ENCODE measurements at places on chromosomes 6 and 20.

- H3K4me3 ChIP-seq, result no peak overlapping the region
- H3K27me3 ChIP-seq, result no peaks in the 10 kb centered on the region
- peaks cover 2% of the 10 kb centered on the region for H3K36me3 ChIP-seq
Measured at GRCh38 chr20:9390441-9390840, 123.9 kb upstream of the LAMP5 start.

GRCh38 chr20:48738399-48739304 is 89.1 kb downstream of the PREX1 start:
- H3K27me3 ChIP-seq, result no peaks in the 10 kb centered on the region
- H3K27ac ChIP-seq, result no peak overlapping the region
- DNase-seq, result no peak
- H3K4me3 ChIP-seq, result no peak overlapping the region
- H3K4me1 ChIP-seq, result peaks cover 5% of the 10 kb centered on the region

GRCh38 chr6:53358440-53359094 is 9.8 kb upstream of the ELOVL5 start:
- peaks cover 16% of the 10 kb centered on the region for H3K4me1 ChIP-seq
- H3K27ac ChIP-seq, result peak overlapping the region; percentile 79
- H3K4me3 ChIP-seq, result peak overlapping the region; percentile 84
- no peaks in the 10 kb centered on the region for H3K27me3 ChIP-seq
- DNase-seq, result no peak

DNA sequence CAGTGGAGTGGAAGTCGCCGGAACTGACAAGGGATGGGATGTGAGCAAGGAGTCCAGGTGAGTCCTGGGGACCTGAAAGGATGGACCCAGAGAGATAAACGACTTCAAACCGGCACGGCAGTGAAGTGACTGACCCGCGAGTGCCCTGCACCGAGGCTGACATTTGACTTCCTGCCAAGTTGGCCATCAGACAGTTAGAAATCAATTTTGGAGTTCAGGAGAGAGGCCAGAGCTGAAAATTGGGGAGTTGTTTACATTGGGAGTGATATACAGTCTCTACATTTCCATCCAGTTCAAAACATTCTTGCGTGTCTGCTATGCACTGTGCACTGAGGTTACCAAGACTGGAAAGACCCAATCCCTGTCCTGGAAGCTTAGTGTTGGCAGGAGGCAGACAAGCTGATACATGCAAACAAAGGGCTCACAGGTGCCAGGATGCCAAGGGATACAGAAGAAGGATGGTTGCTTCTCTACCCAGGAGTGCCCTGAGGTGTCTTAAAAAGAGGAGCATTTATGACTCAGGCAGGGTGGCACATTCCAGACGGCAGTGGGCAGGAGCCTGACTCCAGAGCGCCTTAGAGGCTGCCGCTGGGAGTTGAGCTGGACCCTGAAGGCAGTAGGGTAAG is 186.6 kb downstream of the MTHFD1L start:
- H3K27ac ChIP-seq, result no peak overlapping the region
- H3K36me3 ChIP-seq, result peaks cover 44% of the 10 kb centered on the region
- H3K4me3 ChIP-seq, result no peak overlapping the region
- H3K27me3 ChIP-seq, result no peaks in the 10 kb centered on the region
- H3K4me1 ChIP-seq, result no peaks in the 10 kb centered on the region

DNA sequence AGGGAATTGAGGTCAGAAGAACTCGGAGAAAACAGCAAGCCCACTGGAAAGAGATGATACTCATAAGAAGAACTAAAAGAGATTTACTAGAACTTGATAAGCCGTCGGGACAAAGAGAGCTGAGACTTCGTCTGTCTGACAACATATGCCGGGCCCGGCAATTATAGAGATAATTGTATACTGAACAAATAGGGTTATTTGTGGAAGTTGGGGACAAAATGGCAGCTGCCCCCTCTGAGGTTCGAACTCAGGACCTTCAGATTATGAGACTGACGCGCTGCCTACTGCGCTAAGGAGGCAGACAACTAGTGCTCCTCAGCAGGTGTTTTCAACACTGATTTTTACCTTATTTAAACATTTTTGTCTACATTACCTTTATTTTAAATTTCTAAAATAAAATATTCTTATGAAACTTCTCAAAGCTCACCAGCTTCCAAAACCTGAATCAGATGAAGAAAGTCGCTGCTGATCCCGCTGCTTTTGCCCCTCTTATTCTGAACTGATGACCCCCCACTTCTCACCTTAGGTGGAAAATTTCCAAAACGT is 29.3 kb upstream of the TRIM27 start:
- no peak overlapping the region for H3K27ac ChIP-seq
- H3K4me1 ChIP-seq, result no peaks in the 10 kb centered on the region
- peak overlapping the region; percentile 55 for H3K4me3 ChIP-seq
- no peaks in the 10 kb centered on the region for H3K27me3 ChIP-seq
- H3K36me3 ChIP-seq, result no peaks in the 10 kb centered on the region
- peak; percentile 43 for DNase-seq

- no peak for DNase-seq
- H3K27ac ChIP-seq, result no peak overlapping the region
- peaks cover 3% of the 10 kb centered on the region for H3K4me1 ChIP-seq
Measured at GRCh38 chr6:149755300-149756260, 6.0 kb downstream of the PCMT1 start.

DNA sequence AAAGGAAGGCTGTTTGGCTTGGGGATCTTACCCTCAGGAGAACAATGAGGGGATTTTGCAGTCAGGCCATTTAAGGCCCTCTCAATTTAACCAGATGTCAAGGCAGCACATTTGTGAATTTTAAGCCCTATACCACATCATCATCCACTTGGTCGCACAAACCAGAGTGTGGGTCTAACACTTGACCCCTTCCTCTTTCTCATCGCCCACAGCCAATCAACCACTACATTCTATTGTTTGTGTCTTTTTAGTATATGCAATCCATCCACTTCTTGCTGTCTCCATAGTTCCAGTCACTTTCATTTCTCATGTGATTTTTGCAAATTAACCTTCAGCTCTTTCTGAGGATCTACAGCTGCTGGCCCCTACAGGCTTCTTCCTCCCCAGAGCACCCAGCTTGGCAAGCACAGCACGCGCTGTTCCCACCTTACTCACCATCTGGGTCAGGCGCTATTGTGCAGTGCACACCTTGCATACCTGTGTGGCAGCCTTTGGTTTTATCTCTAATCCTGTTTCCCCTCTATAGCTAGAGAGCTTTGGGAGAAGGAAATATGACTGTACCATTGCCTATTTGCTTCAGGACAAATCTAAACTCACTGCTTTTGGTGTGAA is 32.3 kb upstream of the CD83 start:
- no peak for DNase-seq
- no peak overlapping the region for H3K4me3 ChIP-seq
- peaks cover 19% of the 10 kb centered on the region for H3K4me1 ChIP-seq
- peak overlapping the region; percentile 19 for H3K27ac ChIP-seq

GRCh38 chr20:32534661-32535240 is 50.4 kb downstream of the NOL4L start:
- peaks cover 31% of the 10 kb centered on the region for H3K4me1 ChIP-seq
- H3K27ac ChIP-seq, result no peak overlapping the region
- no peak for DNase-seq
- H3K27me3 ChIP-seq, result peaks cover 5% of the 10 kb centered on the region

DNA sequence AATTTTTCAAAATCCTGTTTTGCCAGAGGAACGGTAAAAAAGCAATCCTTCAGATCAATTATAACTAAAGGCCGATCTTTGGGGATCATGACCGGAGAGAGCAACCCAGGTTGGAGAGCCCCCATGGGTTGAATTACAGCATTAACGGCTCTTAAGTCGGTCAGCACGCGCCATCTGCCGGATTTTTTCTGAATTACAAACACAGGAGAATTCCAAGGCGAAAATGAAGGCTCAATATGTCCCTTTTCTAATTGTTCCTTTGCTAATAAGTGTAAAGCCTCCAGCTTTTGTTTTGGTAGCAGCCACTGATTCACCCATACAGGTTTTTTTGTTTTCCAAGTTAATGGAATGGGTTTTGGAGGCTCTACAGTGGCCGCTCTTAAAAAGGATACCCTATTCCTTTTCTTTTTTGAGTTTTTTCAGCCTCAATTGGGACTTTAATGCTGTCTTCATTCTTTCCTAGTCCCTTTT is 16.9 kb upstream of the PTCRA start:
- H3K36me3 ChIP-seq, result no peaks in the 10 kb centered on the region
- peaks cover 3% of the 10 kb centered on the region for H3K4me1 ChIP-seq
- peak; percentile 67 for DNase-seq
- no peak overlapping the region for H3K4me3 ChIP-seq
- no peak overlapping the region for H3K27ac ChIP-seq

DNA sequence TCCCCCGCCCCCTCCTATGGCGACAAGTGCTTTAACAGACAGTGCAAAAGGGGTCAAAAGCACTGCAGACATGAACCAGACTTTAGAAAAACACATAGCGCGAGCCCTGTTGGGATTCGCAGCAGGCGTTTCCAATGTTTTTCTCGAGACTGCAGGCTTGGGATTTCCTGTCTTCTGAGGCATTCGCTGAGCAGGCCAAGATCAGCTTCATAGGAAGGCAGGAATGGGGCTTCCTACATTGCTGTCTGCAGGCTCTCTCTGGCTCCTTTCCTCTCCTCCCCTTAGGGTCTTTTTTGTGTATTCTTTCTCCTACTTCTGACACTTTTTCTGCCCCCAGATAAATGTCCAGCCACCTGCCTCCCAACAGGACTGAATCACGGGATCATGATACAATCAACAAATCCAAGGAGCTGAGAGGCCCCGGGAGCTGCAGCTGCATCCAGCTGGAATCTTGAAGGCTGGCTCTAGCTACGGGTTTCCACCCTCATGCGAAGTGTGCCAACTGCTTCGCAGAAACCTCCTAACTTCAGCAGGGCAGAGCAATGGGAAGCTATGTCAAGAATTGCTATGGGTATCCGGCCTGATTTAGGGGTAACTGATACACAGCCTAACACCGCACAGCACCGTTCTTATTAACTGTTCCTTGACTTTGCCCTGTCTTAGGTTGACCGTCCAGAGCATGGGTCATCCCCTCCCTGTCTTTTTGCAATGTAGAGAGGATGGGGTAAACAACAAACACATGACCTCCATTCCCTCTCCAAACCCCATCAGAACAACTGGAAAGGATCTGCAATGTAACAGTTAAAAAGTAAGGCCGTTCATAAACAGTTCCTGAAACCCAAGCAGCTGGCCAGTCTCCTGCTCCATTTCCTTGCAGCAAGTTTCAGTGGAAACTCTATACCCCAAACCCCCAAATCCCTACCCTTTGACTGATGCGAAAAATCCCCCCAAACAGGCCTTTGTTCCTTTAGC is 31.5 kb downstream of the SNX5 start:
- H3K27me3 ChIP-seq, result no peaks in the 10 kb centered on the region
- no peak for DNase-seq
- H3K4me1 ChIP-seq, result peaks cover 25% of the 10 kb centered on the region
- H3K27ac ChIP-seq, result no peak overlapping the region

GRCh38 chr6:4941782-4942672 is 61.8 kb downstream of the RPP40 start:
- no peak for DNase-seq
- H3K27me3 ChIP-seq, result no peaks in the 10 kb centered on the region
- H3K27ac ChIP-seq, result no peak overlapping the region
- H3K4me1 ChIP-seq, result peaks cover 6% of the 10 kb centered on the region
- H3K4me3 ChIP-seq, result no peak overlapping the region
- H3K36me3 ChIP-seq, result peaks cover 7% of the 10 kb centered on the region

- H3K4me3 ChIP-seq, result no peak overlapping the region
- no peaks in the 10 kb centered on the region for H3K36me3 ChIP-seq
- no peaks in the 10 kb centered on the region for H3K27me3 ChIP-seq
- no peaks in the 10 kb centered on the region for H3K4me1 ChIP-seq
Measured at GRCh38 chr6:6803180-6803977, 214.9 kb downstream of the LY86 start.

DNA sequence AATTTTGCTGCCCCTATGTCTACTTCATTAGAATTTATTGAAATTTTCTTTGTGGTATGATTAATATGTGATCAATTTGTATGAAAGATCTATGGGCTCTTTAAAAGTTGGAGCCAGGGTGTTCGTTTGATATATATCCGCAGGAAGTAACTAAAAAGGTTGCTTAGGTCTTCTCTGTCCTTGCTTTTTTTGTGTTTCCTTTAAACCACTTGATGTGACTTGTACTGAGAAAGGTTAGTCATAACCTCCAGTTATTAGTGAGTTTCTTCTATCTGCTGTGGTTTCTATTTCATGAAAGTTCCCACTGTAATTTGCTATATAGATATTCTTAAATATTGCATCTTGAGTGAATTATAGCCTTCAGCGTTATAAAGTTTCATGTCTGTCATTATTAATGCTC is 585.3 kb upstream of the ARID1B start:
- H3K36me3 ChIP-seq, result no peaks in the 10 kb centered on the region
- H3K27me3 ChIP-seq, result no peaks in the 10 kb centered on the region
- H3K27ac ChIP-seq, result no peak overlapping the region

DNA sequence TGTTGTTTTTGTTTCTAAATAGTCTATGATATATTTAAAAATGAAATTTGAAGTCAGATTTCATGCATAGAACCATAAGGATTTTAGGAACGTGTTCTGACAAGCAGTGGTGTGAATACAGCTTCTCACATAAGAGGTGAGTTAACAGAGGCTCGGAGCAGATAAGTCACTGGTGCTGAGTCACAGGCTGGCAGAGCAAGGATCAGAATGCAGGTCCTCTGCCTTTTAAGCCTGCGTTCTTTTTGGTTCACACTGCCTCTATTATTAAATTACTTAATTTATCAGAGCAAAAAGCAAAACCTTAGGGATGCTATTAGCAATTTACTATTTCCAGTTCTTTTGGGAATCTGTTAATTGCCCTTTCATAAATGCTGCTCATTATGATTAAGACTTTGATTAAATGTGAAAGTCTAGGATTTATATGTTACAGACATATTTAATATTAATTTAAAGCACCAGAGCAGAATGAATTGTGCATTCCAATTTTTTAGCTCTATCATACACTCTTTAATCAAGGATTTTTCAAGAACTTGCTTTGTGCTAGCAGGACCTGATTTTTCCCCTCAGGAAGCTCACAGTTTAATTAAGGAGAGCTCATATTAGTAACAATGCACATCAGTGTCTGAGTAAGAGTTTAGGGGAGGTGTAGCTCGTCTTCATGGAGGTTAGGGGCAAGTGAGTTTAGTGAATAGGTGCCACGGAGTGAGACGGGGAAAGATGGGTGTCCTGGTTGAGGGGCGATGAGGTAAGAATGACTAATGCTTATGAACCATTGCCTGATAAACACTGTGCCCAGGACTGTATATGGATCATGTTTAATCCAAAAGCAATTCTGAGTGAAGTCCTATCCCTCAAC is 212.7 kb upstream of the AGPAT4 start:
- no peaks in the 10 kb centered on the region for H3K27me3 ChIP-seq
- DNase-seq, result no peak
- H3K4me1 ChIP-seq, result peaks cover 13% of the 10 kb centered on the region
- no peak overlapping the region for H3K27ac ChIP-seq
- no peak overlapping the region for H3K4me3 ChIP-seq

DNA sequence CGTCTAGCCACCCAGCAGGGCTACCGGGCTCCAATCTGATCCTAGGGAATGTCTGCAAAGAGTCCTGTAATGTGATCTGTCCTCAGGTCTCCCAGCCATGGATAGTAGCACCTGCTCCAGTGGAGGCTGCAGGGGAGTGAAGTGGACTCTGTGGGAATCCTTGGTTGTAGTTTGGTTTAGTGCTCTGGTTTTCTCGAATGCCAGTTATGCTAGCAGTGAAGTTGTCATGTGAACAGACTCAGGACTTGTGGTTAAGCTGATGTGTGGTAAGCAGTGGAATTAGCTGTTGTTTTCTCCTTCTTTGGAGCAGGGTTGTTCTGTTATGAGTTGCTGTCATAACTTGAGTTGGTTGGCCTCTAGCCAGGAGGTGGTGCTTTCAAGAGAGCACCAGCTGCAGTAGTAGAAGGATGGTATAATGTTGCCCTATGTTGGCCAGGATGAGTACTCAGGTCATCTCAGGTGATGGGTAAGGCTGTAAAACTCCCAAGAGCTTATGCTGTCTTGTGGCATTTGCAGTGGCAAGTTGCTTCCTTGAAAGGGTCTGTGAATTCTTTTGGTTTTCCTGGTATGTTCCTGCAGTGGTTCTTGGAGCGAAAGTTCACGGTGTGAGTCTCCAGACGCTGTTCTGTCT is 390.2 kb downstream of the UTRN start:
- H3K36me3 ChIP-seq, result no peaks in the 10 kb centered on the region
- H3K27ac ChIP-seq, result no peak overlapping the region

All from neuronal stem cell (in vitro differentiated cells).